ENCODE measurements at places on chromosomes 7 and 10.

DNA sequence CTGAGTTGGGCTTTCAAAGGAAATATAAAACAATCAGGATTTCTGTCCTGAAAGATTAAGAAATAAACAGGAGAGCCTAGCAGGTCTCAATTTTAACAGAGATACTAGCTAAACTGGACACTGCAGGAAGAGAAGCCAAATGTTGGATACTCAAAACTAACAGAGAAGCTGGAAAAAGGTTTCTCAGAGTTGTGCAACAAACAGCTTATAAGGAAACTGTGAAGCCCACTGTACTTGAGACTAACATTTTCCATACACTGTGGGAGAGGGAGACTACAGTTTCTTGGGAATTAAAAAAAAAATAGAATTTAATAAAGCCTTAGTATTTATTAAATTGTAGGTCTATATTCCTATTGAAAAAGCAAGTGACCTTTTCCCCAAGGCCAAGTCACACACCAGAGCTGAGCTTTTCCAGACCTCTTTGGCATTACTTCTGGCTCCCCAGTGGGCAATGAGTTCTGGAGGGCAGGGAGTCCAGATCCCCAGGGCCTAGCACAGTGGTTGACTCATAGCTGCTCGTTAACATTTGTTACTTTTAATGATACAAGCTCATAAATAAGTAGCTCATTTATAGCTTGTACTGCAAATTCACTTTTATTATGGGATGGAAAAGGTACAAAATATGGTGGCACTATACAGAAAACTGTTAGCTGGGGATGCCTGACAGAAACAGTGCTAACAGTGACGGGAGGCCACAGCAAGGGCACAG, 68.3 kb downstream of the MINDY3 start:
- DNase-seq, result no peak

- no peak for DNase-seq
Observed at GRCh38 chr7:106952001-106952657, 87.0 kb downstream of the PIK3CG start.

DNA sequence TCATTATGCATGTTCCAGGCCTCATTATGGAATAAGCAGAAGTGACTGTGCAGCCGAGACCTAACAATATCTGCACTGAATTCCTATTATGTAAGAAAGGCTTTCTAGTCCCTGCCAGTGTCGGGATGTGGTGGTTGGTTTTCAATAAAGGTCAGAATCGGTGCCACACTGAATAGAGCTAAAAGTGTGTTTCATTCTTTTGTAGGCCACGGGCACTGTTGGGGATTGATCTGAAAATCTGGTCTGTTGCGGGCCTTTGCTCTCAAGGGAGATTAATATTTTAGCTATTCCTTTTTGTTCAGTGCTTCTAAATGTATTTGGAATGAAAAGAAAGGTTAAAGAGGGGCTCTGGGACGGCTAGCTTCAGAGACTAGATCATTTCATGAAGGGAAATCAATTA, 559.4 kb upstream of the GALNT17 start:
- DNase-seq, result no peak

DNA sequence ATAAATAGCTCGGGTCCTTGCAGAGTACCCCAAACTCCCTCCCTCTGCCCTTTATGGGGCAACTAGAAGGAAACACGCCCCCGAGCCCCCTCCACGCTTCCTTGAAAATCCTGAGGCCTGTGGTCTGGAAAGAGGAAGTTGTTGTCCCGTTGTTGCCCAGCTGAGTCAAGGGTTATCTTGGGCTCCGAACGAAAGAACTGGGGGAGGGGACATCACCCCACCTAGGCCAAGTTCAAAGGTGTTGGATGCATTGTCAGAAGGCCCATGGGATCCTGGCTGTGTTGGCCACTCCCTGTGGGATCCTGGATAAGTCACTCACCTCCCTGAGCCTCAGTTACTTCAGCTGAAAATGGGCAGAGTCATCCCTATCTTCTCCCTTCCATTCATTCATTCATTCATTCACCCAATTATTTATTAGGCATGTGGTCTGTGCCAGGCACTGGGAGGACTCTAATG, at the start of gene CCL24:
CCL24 (minus strand) TSS at position 26 of the 456 bp plus-strand sequence. CDS start 91 bp downstream, outside the sequence.
- DNase-seq, result no peak

DNA sequence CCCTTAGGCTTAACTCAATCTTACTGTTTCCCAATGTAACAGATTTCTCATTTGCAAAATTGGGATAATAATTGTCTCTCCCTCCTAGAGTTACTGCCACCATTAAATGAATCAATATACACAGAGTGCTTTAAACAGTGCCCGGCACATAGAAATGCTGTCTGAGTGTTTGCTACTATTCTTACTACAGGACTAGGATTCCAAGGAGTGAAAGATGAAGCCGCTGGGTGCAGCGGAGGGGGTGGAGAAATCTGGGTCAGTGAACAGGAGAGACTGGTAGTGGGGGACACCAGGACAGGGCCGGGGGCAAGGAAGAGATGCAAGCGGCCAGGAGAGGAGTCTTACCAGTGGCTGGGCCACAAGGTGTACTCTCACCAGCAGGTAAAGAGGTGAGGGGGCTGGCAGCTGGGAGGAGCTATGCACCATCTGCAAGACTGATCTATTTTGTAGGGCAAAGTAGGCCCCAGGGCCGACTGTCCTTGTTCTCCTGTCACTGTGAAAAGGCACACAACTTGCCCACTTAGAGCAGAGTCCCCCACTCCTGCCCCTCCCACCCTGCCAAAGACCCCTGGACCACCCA, 18.5 kb upstream of the PRRT4 start:
- DNase-seq, result no peak

GRCh38 chr10:121597504-121598262, 561 bp downstream of the FGFR2 start:
- DNase-seq, result no peak

DNA sequence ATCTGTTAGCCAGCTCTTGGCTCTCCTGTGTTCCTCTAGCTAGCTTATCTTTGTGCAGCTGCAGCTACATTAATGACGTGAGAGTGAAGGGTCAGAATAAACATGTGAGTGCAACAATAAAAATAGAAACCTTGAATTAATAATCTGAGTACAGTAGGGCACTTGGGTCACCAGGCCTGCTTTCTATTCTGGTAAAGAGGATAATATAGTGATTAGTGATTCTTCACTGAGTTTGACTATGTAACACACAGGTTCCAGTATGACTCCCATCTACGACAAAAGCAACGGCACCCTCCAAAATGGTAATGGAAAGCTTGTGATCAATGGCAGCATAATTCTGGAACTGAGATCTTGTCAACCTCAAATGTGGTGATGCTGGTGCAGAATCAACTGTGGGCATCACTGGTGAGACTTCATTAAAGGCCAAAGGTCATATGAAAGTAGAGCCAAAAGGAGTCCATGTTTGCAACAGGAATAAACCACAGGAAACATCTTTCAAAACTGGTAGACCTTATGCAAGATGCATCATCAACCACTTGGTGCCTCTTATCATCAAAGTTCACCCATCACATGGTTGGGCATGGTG, 77.6 kb downstream of the NRBF2 start:
- DNase-seq, result no peak

GRCh38 chr7:131943646-131944045, 387.2 kb upstream of the PODXL start:
- no peak for DNase-seq
